Fibroblast of skin of right quadriceps (primary cell): ENCODE measurements at places on chromosomes 12 and 14.

DNA sequence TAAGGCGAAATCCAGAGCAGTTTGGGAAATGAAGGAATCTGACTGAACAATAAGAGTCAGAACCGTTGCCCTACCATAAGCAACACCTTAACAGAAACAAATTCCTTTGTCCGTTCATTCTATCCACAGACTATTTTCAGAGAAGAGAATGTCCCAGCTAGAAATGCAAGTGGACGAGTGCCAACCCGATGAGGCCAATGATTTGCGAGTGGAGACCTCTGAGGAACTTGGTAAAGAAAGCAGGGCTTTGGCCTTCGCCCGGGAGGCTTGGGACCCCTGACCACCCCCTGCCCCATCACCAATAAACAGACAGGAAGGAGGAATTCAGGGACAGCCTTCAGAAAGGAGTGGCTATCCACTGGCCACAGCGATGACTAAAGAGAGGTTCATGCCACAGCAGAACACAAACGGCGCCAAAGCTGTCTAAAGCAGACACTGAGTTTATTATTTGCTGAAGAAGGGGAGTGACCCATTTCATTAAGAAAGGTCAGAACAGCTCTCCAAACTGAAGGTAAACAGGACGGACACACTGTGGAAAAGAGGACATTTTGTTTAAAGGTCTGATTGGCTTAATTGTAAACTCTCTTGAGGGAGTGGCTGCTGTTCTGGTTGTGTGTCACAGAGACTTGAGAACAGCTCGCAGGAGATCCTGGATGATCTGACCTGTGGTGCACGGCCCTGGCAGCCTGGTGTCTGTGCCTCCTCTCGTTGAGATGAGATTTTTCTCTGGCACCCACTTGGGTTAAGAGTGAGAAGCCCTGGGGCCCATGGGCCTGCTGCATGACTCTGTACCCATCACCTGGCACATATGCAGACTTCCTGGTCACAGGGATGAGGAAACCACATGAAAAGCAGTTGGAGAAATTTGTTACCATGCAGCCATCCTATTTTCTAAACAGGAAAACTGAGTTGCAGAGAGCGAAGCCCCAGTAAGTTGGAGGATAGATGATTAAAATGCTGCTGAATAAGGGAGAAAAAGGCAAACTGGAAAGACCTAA lies 142.0 kb upstream of the PZP start:
- DNase-seq: no peak

- no peak for DNase-seq
Measured at GRCh38 chr12:14953752-14954151, 7.6 kb downstream of the ARHGDIB start.

DNA sequence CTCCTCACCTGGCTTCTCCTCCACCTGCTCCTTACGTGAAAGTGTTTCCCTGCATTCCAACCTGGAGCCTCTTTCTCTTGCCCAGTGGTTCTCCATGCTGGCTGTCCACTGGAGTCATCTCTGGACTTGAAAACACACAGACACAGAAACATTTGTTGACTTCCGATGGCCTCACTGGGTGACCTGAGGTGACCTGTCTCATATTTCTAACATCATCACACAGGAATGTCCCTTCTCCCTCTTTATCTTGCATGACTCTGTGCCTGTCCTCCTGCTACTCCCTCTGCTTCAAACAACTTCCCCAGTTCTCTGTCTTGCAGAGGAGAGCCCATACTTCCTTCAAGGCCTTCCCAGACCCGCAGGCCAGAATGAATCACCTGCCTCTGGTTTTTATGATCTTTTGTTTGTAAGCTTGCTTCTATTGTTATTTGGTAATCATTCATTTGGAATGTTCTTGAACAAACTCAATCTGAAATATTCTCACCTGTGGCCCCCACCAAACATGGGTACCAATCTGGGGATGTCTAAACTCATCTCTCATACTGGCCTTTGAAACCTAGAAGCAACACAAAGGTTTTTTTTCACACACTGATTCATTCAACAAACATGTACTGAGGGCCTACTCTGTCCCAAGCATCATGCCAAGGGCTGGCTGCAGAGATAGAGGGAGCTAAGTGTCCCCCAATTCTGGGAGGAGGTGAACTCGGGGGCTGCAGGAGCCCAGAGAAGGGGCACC lies 9.7 kb upstream of the RIN3 start:
- peak; percentile 67 for DNase-seq

DNA sequence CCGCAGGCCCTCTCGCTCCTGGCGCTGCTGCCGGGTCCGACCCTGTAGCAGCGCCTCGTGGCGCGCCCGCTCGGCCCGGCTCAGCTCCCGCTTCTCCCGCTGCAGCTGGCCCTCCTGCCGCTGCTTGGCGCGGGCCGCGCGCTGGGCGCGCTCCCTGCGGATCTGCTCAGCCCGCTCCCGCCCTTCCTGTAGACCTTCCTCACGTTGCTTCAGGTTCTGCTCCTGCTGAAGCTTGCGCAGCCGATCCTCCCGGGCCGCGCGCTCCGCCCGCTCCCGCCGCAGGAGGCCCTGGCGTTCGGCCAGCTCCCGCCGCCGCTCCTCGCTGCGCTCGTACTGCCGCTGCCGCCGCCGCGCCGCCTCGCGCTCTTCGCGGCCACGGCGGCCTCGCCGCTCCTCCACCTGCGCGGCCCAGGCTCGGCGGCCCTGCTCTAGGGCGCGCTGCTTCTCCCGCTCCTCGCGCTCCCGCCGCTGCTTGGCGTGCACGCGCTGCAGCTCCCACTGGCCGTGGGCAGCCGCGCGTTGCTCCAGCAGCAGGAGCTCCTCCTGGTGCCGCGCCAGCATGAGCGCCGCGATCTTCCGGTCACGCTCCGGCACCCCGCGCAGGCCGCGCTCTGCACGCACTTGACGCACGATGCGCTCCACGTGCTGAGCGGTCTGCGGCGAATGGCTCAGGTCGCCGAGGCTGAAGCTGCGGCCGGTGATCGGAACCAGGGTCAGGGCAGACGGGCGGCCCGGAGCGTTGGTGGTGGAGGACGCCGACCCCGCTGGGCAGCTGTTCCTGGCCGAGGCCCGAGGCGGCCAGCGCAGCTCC lies 2.4 kb downstream of the CCDC177 start:
- peak; percentile 20 for DNase-seq

- no peak for DNase-seq
Measured at GRCh38 chr12:130633771-130634170, 82.3 kb downstream of the RIMBP2 start.

DNA sequence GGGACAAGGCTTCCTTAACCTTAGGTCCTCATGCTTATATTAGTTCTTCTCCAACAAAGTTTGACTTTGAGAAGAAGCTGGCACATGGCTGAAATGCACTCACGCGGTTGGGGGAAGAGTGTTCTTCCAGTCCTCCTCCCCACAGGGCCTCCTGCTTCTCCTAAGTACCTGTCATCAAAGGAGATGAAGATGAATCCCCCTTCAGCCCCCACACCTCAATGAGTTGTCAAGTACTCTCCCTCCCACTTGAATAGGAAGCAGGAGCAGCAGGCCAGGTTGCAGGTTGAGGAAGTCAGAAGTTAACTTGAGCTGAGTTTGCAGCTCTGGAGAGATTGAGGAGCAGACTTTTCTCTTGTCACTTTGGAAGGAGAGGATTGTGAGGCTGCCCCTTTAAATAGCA lies 2.9 kb upstream of the PDE1B start:
- DNase-seq: no peak

DNA sequence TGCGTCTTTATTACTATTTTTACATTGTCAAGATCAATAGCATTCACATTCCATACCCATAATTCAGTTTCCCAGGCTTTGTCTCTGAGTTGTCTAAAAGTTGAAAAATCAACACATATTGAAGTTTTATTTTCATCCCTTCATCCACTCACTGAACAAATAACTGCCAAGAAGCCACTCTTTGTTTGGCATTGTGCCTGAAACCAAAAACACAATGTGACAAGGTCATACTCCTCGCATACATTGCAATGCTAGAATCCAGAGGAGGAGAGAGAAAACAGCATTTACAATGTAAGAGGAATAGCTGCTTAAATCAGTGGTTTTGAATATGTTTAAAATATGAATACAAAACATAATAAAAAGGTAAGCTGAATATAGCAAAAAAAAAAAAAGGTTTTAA lies 71.8 kb downstream of the CCDC60 start:
- no peak for DNase-seq

GRCh38 chr12:2735432-2735831 lies 59.3 kb upstream of the FKBP4 start:
- DNase-seq: no peak

DNA sequence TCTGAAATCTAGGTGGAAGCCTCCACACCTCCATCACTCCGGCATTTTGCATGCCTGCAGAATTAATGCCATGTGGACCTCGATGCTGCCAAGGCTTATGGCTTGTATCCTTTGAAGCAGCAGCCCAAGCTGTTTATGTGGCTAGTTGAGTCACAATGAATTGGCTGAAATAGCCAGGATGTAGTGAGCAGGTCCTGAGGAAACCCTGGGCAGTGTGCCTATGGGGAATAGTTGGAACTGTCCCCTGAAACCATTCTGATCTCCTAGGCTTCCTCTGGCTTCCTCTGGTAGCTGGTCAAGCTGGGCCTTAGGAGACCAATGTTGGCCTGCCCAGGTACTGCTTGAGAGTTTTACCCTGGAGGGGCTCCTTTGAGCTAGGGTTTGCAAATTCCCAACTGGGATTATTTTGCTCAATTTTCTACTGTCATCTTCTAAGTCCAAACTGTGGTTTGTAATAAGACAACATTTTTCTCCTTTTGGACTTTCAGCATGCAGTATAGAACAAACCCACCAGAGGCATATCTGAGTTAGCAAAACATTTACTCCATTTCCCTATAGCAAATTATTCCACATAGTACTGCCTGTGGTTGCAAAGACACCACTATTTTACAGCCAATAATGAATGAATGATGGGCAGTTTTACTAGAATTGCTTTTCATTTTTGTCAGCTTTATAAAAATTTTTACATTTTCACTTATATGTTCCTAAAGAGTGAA lies 85.1 kb upstream of the AMIGO2 start:
- DNase-seq: peak; percentile 16

DNA sequence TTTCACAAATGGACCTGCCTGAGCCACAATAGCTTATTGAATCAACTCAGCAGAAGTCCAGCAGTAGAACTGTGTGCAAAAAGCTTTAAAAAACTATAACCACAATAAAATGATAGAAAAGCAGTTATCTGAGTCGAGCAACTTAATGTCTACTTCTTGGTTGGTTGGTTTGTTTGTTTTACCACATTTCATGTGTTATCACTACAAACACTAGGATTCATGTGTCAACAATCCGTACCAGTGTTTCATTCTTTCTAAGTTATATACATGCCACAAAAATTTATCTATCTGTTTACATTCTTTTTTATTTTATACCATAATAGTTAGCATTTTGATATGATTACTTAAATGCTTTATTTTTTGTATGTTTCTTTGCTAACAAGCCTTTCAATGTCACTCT lies 339.0 kb downstream of the KCNH5 start:
- no peak for DNase-seq

- no peak for DNase-seq
Measured at GRCh38 chr14:53247596-53248370, 94.7 kb upstream of the DDHD1 start.
